Esophagus squamous epithelium (tissue), 5 donors: ENCODE measurements at places on chromosomes 4 and X. TPM values are rescaled to one million over a fixed set of nuclear protein-coding genes. Genes with fewer than 3 reads are reported as not detected.

Gene HPSE
- 10.4 TPM for total RNA-seq

Gene CNGA1
- 2.4 TPM for total RNA-seq

Gene HGFAC
- 0.38 TPM for total RNA-seq

Gene NSDHL
- 41.0 TPM for total RNA-seq

Gene TSPAN7
- total RNA-seq: 40.0 TPM

Gene MAGEB17
- total RNA-seq: not detected

Gene LNX1
- 14.5 TPM for total RNA-seq

Gene TCEAL7
- total RNA-seq: not detected

Gene PCYT1B
- 3.5 TPM for total RNA-seq

Gene SNX25
- 8.0 TPM for total RNA-seq

Gene CPLX1
- not detected for total RNA-seq

Gene FAM47C
- total RNA-seq: not detected

Gene DRP2
- total RNA-seq: 0.09 TPM

Gene STBD1
- 1.8 TPM for total RNA-seq

Gene GPR143
- 1.4 TPM for total RNA-seq

Gene ATOH1
- not detected for total RNA-seq

Gene MAOB
- total RNA-seq: 9.9 TPM

Gene H2BW2
- not detected for total RNA-seq

Gene HSFX2
- not detected for total RNA-seq

Gene POU4F2
- not detected for total RNA-seq

Gene DCLK2
- 0.82 TPM for total RNA-seq

Gene PABPC1L2A
- total RNA-seq: not detected

Gene RNF128
- total RNA-seq: 9.5 TPM

Gene PDE6B
- 0.75 TPM for total RNA-seq

Gene CHRDL1
- total RNA-seq: 11.4 TPM

Gene TCEAL1
- 11.3 TPM for total RNA-seq

Gene CT45A5
- not detected for total RNA-seq

Gene RIPPLY1
- not detected for total RNA-seq

Gene TLR8
- total RNA-seq: 0.22 TPM
